MV-4-11 (cell line): ENCODE measurements at places on chromosomes 2 and 18.
A peak's percentile ranks its signal among the peaks of the same experiment; 100 is the strongest.

- no peak for DNase-seq
Measured at GRCh38 chr18:55403421-55403949, 184.5 kb downstream of the TCF4 start.

- no peak for DNase-seq
Measured at GRCh38 chr2:168009900-168010299, 237.5 kb downstream of the STK39 start.

DNA sequence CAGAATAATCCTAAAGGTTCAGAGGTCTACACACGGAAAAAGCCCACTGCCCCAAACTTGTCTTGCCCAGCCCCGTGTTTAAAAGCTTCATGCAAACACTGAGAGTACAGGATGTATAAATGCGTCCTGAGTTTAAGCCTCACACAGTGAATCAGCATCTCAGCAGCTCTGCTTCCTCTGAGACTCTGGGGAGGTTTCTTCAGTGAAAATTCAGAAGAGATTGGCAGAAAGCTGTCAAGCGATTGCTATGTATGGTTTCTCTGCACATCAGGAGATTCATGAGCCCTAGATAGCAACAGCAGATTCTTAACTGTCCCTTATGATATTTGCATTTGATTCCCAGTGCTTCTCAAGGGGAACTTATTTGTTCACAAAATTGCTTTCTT, 27.1 kb downstream of the CRACDL start:
- no peak for DNase-seq

DNA sequence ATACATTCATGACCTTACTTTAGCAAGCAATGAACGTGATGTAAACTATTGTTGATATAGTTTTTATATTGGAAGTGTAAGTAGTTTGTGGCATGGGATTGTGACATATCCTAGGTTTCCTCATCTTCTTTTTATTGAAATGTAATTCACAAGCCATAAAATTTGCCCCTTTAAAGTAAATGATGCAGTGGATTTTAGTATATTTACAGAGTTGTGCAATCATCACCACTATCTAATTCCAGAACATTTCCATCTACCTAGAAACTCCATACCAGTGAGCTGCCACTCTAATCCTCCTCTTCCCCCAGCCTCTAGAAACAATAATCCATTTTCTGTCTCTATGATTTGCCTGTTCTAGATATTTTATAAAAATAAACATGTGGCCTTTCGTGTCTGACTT, 10.7 kb upstream of the CASP10 start:
- DNase-seq = no peak

GRCh38 chr2:60550178-60550983, 3.1 kb downstream of the BCL11A start:
- peak; percentile 77 for DNase-seq
